ENCODE measurements at places on chromosomes 3 and 15.

DNA sequence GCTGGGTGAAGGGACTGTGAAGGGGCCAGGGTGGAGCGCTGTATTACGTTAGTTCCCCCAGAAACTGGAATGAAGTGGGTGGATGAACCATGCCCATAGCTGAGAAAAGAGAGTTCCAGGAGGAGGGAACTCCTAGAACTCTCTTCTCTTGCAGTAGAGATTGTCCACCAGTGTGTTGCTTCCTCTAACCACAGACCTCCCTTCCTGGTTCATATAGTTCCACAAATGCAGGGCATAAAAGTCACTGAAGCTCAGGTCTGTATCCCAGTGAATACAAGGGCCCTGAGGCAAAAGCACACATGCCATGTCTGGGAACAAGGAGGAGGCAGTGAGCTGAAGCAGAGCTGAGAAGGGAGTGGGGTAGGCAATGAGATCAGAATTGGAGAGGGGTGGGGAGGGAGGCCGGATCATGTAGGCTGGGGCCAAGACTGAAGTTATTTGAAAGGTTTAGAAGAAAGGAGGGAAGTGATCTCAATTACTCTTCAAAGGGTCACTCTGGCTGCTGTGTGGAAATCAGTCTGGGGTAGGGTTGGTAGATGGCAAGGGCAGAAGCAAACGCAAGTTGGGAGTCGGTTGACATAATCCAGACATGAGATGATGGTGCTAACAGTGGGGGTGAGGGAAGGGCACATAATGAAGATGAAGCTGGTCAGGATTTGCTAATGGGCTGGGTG is 6.5 kb downstream of the A4GNT start:
- DNase-seq = no peak

GRCh38 chr3:33749546-33750210 is 31.6 kb upstream of the CLASP2 start:
- no peak for DNase-seq

DNA sequence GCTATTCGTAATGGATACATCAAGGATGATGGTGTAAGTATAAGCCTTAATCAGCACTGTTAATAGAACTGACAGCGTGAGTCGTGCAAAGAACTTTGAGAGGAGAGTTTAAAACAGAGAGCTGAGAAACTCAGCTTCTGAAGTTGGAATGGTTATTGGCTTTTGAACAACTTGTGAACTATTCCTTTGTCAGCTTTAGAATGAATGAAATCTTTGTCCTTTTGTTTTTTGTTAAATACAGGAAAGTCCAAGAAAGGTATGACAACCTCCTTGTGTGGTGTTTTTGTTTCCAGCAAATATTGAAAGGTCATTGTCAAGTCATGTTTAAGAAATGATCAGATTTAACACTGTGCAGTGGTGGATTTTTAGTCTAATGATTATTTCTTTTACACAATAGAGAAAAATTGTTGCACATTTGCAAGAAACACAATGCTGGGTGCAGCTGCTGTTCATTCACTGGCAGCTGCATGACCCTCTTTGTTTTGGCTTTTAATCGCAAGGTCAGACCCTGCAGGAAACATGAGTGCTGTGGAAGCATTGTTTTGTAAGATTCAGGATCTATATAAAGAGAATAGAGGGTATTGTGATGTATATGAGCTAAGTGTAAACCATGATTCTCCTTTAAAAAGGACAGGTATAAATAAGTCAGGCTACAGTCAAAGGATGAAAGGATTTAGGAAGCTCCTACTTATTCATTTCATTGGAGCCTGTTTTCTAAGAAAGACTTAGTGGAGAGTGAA is 21.7 kb upstream of the ABHD10 start:
- DNase-seq = no peak

GRCh38 chr3:4953119-4953518 is 26.1 kb upstream of the BHLHE40 start:
- no peak for DNase-seq

DNA sequence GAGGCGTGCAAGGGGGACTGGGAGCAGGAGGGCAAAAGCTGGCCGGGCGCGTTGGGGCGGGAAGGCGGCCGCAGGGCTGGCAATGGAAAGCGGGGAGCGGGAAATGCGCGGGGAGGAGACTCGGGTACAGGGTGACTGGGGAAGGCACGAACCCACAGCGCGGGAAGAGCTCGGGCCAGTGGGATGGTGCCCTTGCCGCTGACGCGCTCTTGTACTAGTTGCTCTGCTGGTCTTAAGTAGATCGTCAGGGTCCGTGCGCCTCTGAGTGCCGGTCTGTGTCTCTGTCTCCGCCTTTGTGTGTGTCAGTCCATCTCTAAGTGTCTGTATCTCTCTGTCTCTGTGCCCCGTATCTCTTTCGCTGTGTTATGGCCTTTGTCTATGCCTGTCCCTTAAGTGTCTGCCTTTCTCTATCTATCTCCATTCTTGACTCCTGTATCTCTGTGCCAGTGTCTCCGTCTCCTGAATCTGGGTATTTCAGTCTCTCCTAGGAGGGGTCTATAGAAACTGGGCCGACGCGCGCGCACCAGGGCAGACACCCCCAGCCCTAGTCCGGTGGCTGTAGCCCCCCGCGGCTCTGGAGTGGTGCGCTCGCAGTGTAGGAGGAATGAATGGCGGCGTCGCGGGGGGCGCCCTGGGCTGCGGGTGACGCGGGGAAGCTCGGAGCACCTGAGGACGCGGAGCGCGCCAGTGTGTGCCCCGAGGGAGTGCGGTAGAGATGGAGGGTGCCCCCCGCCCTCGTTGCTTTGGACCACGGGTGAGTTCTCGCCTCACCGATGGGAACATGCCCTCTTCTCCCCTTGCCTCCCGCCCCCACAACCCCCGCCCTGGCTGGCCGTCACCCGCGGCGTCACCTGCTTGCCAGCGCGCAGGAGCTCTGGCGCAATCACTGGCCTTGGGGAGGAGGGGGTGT is 756 bp upstream of the CAMK2N2 start:
- DNase-seq = peak; percentile 13

GRCh38 chr15:65056868-65057548 is 10.8 kb downstream of the RASL12 start:
- no peak for DNase-seq

GRCh38 chr3:15287565-15288330 is 44.6 kb downstream of the SH3BP5 start:
- no peak for DNase-seq

DNA sequence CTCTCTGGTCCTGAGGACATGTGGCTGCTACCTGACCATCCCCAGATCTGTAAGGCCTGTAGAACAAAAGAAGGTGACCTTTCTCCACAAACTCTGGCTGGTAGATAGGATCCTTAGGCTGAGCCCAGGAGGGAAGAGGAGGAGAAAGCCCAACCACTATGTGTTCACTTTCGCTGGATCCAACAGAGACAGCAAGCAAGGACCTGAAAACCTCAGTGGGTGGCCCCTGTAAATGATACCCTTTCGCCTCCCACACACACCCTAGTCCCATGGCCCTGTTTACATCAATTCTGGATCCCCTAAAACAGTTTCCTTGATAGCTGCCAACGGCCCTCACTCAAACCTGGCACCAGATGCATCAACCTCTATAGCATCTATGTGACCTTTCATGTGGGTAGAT is 22.4 kb downstream of the CCDC12 start:
- DNase-seq = no peak

DNA sequence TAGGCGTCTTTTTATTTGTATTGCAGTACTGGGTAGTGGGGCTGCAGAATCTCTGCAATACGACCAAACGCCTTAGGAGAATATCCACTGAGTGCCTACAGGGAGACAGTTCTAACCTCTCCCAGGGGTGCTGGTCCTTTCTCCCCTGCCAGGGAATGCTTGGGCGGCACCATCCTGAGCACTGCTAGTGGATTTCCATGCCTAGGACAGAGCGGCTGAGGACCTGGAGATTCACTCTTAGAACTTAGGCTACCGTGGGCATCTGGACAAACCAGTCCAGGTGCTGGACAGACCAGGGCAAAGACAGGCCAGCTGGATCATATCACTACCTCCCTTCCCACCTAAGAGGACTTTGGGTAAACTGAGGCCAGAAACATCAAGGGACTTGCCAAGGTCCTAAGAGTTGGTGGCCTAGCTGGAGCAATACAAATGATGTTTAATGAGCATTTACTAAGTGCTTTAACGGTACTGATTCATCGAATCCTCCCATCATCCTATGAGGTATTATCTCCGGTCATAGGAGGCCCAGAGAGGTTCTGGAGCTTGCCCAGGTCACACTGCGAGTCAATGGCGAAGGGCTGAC is 902 bp downstream of the TMEM44 start:
- DNase-seq = no peak

GRCh38 chr15:39205506-39206371 is 375.1 kb upstream of the THBS1 start:
- no peak for DNase-seq

DNA sequence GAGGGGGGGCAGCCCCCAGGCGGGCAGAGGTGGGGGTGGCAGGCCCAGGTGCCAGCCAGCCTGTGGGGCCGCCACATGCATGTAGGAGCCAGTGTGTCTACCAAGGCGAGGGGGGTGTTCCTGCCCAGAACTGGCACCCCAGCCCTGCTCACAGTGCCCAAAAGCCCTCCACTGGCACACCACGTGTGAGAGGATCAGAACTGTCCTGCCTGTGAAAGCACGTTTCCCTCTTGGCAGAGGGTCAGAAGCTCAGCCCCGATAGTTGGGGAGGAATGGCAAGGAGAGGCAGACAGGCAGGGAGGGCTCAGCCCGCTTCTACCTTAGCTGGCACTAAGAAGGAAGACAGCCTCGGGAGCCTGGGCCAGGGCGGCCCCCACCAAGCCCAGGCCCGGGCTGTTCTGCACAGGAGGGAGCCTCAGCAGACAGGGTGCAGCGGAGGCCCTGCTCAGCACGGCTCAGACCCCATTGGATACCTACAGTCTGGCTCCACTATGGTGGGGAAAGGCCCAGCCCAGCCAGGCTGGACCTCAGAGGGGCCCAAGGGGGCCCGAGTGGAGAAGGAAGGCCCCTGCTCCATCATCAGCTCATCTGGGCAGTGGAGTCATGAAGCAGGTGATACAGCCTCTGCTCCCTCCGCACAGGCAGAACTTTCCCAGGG is 84.8 kb upstream of the LINGO1 start:
- no peak for DNase-seq

DNA sequence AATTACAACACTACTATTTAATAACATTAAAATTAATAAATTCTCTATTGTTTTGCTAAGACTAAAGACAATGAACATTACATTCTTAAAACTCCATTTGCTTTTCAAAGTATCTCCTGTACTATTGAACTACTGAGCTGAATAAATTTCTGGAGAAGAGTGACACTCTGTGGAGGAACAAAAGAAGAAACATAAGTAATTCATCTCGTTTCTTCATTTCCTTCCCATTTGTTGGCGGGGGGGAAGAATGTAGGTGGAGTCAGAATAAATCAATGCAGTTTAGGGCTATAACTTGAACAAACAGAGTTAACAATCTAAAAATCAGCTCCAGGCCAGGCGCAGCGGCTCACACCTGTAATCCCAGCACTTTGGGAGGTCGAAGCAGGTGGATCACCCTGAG is 32.7 kb downstream of the EFHB start:
- no peak for DNase-seq

DNA sequence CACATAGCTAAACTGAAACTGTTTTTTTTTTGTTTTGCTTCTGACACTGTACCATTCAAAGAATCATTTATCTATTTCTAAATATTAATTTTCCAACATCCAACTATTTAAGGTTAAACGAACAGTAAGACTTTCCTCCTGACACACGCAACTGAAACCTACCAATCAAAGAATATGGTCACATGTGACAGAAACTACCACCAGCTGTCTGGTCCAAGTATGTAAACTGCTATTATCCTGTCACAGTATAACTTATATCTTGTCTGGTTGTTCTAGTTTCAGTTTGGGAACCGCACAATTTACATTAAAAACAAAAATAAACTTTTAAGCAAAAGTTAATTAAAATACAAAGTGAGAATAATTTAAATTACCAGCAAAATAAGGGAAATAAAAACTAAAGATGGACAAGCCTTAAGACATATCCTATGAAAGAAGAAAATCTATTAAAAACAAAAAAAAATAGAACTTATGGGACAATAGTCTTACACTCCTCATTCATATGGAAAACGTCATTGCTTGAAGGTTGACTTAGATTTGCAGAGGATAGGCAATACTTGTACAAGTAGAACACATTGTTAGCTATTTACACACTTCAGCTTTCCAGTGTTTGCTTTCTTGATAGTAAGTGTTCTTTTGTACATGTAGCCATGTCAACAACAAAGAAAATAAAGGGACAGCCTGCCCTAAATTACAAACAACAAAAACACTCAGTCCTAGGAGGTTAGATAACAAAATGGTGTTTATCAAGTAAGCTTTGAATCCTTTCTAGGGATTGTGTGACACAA is 26.8 kb upstream of the CHRM5 start:
- no peak for DNase-seq

- no peak for DNase-seq
These were observed 113.5 kb upstream of the SLC7A14 start for GRCh38 chr3:170699158-170700053.
